Forelimb muscle (tissue), 1 donor: ENCODE measurements at places on chromosomes 1 and 21.

- no peak for DNase-seq
These were observed 69.0 kb downstream of the CD34 start for GRCh38 chr1:207841901-207842300.

GRCh38 chr1:206538086-206538770 lies 30.9 kb downstream of the RASSF5 start:
- no peak for DNase-seq

DNA sequence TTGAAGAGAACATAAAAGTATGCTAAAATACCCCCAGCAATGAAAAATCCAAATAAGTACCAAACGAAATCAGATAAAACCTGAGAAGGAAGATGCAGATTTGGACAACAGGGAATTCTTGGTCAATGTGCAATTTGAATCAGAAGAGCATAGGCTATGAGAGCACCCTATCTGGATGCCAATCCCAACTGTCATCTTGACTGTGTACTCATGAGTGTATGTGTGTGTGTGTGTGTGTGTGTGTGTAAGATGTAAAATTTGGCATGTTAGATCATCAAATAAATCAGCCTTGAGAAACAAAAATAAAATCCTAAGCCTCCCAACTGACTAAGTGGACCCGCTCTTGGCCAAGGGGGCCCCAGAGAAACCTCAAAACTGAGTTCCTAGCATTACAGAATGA lies 18.0 kb upstream of the SPRR2G start:
- no peak for DNase-seq

DNA sequence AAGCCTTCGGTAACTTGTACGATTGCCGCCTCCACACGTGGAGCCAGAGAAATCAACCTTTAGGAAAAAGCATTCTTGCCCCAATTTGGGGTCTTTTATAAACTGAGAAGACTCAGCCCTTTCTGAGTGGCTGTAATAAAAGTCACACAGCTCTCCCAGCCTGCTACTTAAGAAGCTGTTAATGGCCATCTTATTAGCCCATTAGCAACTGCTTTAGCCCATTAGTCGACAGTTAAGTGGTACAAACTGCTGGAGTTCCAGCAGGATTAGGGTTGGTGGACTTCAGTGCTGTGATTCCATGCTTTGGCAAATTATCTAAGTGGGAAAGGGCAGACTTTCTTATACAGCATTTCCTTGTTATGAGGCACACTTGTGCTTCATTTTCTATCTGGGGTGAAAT lies 461.3 kb downstream of the RPS6KC1 start:
- no peak for DNase-seq

DNA sequence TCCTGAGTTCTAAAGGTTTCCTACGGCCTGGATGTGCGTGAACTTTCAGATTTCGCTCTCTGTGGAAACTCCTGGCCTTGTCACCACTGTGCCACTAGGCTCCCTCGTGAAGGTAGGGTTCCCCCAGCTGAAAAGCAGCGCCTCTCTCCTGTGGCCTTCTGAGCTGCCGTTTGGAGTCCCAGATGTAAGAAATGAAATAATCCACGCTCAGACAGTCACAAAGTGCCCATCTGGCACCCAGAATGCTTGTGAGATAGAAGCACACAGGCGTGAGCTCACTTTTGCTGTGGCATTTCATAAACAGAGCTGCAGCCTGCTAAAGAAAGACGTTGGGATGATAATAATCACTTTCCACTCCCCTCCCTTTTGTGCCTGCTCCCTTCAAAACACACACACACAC lies 65.8 kb downstream of the LMO4 start:
- no peak for DNase-seq

DNA sequence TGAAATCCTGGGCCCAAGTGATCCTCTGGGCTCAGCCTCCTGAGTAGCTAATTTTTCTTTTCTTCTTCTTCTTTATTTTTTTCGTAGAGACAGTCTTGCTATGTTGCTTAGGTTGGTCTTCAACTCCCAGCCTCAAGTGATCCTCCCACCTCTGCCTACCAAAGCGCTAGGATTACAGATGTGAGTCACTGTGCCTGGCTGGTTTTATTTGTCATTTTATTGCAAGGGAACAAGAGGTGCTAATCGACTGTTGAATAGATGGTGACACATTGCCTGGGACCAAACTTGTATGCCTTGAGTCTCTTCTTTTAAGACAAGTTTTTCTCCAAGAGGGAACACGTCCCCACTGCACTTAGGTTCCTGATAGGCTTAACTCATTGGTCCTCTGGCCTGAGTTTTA lies 20.0 kb upstream of the KLHDC8A start:
- no peak for DNase-seq

DNA sequence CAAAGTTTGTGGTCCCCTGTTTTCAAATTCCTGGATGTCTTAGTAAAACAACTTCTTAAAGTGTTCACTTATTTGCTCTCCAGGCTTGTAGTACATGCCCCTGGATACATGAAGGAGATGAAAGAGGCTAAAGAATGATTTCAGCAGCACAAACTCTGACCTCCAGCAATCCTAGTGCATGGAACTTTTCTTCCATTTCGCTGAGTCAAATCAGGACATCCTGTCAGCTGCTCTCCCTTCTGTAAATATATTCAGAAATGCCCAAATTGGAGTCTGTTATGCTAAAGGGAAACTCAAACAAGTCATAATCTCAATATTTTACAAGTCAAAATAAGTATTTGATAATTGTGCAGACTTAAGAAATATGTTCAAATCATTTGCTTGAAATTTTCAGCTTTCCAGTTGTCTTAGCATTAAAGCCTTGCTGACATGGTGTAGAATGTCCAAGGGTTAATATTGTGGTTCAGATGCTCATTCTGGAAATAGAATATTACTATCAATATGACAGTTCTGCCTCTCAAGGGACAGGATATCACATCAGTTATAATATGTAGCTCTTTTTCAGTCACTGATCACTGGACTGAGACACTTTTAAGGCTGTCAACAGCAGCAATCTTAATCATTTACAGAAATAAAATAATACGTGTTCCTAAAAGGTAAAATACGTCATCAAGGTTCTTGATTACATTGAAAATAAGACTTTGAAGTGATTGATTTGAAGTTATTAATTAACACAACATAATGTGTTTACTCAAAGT lies 1157.3 kb downstream of the PLA2G4A start:
- no peak for DNase-seq

DNA sequence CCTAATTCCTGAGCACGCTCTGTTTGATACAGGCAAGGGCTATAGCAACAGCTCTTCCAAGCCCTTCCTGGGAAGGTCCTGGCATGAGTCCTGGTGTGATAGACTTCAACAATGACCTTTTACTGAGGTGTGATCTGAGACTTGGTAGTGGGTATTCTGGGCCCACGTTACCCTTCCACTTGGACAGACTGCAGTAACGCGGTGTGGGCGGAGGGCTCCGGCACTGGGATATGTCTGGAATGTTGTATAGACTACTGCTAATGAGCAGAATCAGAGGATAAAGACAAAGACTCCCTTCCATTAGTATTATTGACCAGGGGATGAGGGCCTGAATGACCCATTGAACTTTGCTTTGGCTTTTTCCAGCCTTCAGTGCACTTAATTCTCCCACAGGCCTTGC lies 262.3 kb downstream of the RWDD3 start:
- no peak for DNase-seq

- no peak for DNase-seq
These were observed 11.0 kb upstream of the SERBP1 start for GRCh38 chr1:67441183-67441582.

- no peak for DNase-seq
These were observed 86.9 kb upstream of the KCNE2 start for GRCh38 chr21:34276711-34277425.

- no peak for DNase-seq
These were observed 1.7 kb downstream of the PRRX1 start for GRCh38 chr1:170665629-170666028.

GRCh38 chr1:66374561-66375111 lies 159.3 kb upstream of the SGIP1 start:
- no peak for DNase-seq

- no peak for DNase-seq
These were observed 969.5 kb upstream of the B3GALT2 start for GRCh38 chr1:194155962-194156361.

DNA sequence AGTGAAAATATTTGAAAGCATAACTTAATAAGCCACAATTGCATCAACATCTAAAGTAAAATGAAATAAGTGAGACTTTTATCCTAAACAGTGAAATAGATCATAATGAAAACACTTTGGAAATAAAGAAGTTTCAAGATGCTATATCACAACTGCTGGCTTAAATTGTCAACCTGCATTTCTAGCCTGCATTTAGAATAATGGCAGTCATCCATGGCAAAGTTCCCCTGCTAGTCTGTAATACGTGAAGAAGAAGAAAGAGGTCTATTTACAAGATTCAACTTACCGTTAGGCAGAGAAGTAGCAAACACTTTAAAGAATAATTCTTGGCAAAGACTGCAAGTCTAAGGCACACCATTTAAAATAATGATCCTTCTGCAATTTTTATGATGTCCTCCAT lies 133.6 kb downstream of the DPYD start:
- DNase-seq = peak; percentile 22

- DNase-seq = no peak
These were observed 393.9 kb downstream of the PLPP3 start for GRCh38 chr1:56185493-56185892.

DNA sequence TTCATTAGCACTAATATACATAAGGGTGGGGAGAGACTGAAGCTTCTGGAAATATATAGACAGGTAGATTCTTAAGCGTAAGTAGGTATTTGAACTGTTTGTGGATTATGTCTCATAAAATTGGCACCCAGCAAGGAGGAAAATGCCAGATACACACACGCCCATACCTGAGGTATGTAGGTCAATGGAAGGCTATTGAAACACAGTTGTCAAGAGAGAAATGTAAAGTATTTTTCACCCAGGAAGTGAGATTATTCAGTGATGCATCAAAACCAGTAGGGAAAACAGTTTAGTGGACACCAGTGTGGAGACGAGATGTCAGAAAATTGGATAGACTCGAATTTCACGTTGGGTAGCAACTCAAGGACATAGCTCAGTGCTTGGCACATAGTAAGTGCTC lies 4.7 kb upstream of the RSPH1 start:
- DNase-seq = no peak

DNA sequence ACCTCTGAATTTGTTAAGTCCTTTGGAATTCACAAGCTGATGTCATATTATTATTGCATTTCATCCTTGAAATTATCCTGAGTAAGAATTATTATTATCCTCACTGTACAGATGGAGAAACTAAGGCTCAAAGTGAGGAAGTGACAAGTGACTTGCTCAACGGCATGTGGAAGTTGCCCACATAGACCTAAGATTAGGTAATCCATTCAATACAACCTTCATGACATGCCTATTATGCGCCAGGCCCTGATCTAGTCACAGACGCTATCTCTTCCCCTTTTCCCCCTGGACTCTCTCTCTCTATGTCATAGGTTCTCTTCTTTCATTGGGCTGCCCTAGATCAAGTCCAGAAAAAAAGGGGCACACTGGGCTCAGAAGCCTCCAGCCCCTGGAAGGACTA lies 84.9 kb upstream of the KCNK2 start:
- DNase-seq = no peak

- no peak for DNase-seq
These were observed 355.7 kb downstream of the LTN1 start for GRCh38 chr21:28636752-28637691.

GRCh38 chr1:98278055-98278454 lies 357.2 kb upstream of the DPYD start:
- DNase-seq = no peak

- no peak for DNase-seq
These were observed 169.4 kb upstream of the HMCN1 start for GRCh38 chr1:185564816-185565215.

- DNase-seq = no peak
These were observed 121.2 kb upstream of the SGIP1 start for GRCh38 chr1:66412704-66413103.

DNA sequence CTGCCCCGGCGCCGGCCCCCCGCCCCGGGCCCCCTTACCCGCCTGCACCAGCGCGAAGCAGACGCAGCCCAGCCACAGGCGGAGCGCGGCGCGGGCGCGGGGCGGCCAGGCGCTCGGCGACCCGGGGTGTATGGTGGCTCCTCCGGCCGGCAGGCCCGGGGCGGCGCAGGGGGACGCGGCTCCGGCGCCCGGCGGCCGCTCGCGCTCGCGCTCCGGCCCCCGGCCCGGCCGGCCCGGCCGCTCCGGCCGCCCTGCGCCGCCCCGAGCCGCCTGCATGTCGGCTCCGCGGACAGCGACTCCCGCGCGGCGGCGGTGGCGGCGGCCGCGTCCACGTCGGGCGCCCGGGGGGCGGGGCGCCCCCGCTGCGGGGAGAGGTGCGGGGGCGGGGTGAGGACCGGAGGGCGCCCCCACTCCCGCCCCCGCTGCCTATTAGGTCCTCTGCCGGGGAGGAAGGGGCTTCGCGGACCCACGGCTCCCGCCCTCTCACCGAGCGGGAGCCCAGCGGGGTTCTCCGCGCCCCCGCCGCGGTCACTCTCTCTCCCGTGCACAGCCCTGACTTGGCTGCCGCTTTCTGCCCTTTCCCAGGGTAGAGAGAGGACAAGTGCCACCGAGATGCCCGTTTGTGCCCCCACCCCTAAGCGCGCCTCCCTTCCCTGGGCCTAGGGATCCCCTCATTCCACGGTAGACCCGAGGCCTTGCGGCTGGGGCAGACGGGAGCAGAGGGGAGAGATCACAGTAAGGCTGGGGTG lies at the start of gene FNDC5:
FNDC5 (minus strand) TSS at position 298 of the 749 bp plus-strand sequence.
- DNase-seq = no peak

GRCh38 chr1:31142406-31142805 lies 76.9 kb upstream of the PUM1 start:
- DNase-seq = no peak

- no peak for DNase-seq
These were observed 116.9 kb downstream of the DUSP10 start for GRCh38 chr1:221625026-221625425.

GRCh38 chr1:1162597-1163537 lies 10.8 kb upstream of the TTLL10 start:
- DNase-seq = no peak

DNA sequence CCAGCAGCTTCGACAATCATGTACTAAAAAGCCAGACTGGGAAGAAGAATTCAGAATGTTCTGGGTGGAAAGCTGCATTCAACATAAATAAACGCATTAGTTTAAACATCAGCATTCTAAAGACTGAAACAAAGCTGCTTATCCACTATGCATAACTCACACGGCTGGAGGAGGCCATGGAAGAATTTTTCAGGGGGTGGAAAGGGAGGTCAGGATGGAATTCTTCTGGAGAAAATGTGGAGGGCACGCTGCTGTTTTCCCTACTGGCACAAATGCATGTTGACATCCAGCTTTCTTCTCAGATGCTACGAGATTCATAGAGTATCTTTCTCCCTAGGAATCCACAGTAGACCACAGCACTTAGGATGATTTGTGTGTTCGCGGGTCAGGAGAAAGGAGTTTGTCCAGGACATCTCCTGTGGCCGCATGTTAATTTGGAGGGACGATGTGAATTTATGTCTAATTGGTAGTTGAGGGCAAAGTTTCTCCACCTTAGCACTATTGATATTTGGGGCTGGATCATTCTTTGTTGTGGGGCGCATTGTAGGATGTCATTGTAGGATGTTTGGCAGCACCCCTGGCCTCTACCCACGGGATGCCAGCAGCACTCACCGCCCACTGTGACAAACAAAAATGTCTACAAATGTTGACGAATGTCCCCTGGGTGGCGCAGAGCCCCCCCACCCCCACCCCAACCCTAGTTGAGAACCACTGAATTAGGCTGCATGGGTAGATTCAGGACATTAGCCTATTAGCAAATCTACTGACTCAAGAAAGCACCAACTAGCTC lies 86.5 kb upstream of the KAZN start:
- DNase-seq = no peak

- no peak for DNase-seq
These were observed 215.8 kb upstream of the ZRANB2 start for GRCh38 chr1:71296551-71297134.
